Activated CD4-positive, alpha-beta T cell treated with anti-CD3 and anti-CD28 coated beads for 36 hours (primary cell): ENCODE measurements at places on chromosomes 6 and 20. TPM values are rescaled to one million over a fixed set of nuclear protein-coding genes. Genes with fewer than 3 reads are reported as not detected.
A peak's percentile ranks its signal among the peaks of the same experiment; 100 is the strongest.

DNA sequence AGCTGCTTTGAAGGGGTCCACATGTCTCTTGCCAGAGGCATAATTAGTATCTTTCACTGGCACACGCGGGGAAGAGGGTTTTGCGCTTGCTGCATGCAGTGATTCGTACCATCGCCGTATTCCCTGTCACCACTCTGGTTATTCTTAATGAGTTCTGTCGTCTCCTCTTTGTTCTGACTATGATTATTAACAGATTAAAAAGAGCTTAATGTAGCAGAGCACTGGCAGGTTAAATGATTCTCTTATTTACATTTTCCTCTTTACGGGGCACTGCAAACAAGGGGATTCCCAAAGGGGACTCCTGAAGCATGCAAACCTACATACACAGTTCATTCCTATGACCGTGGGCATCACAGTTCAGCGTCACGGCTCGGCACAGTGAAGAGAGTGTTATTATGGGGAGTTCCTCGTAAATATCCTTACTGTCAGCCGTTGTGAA, 204.8 kb downstream of the DTNBP1 start:
- no peak for DNase-seq

DNA sequence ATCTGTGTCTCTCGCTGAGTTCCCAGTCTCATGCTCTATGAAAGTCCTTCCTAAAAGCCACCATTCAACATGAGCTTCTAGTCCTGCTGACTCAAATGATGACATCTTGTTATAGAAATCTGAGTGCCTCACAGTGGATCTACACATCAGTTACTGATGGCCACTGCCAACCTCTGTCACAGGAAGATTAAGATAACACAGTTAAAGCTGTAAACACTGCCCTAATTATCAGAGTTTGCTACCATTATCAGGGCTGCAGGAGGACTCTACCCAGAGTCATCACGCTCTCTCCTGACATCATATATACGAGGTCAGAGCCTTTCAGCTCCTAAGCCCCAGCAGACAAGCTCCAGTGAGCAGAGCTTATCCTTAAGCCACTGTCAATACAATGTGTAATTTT, 63.2 kb downstream of the HIVEP2 start:
- no peak for DNase-seq

DNA sequence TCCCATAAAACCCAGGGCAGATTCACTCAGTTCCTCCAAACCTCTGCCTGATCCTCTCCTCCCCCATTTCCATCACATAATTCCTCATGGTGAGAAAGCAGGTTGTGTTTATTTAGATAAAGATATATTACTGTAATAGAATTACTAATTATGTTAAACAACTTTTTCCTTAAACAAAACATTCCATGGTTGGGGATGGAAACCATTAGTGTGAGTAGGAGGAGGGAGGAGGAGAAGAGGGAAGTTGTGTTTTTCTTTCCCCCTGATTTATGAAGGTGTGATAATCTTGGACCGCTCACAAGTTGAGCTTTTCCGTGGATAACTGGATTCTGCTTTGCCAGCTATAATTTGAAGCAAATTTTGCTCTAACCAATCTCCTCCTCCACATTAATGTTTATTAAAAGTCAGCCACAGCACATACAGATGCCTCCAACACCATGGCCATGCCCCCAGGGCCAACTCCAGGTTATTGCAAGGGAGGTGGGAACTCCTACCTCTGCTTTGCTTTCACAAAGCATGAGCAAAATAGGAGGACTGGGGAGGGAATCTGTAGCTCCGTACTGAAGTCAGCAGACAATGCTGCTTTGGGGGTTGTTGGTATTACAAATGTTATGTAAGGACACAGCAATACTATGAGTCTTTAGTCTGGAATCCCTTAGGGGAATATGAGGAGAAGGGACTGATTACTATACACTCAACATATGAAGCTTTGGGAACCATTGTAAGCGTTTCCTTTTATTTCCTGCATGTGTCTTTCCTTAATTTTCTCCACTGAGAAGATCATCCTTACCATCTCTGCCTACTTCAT, 542.0 kb downstream of the DHX35 start:
- DNase-seq = no peak

GRCh38 chr6:48826901-48827701, 636.0 kb downstream of the MMUT start:
- no peak for DNase-seq

- DNase-seq = no peak
Measured at GRCh38 chr6:77715588-77715987, 62.7 kb downstream of the MEI4 start.

GRCh38 chr6:110628330-110628729, 151.9 kb upstream of the SLC22A16 start:
- no peak for DNase-seq

DNA sequence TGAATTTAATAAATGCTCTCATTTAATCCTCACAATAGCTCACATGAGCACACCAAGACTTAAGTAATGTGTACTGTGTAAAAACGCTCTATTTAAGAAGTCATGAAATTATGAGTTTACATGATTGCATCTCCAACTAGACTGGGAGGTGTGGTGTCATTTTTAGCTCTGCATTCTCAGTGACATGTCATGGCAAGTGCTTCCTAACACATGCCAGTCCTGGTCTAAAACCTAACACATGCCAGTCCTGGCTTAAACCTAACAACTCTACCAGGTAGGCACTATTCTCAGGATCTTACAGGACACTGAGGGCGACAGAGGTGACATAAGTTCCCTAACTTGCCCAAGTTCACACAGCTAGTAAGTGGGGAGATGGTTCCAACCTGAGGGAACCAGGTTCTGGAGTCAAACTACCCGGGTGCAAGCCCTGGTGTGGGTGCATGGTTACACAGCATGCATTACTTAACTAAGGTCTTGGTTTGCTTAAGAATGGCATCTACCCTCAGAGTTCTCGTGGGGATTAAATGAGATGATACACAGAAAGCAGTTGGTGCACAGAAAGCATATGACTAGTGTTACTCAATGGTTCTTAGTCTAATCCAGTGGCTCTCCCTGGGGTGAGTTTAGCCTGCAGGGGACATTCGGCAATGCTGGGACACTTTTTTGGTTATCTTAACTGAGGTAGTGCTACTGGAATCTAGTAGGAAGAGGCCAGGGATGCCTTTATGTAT, 14.7 kb downstream of the CLDN20 start:
- DNase-seq = no peak

GRCh38 chr6:166281104-166281503, 27.1 kb downstream of the PRR18 start:
- DNase-seq = no peak

DNA sequence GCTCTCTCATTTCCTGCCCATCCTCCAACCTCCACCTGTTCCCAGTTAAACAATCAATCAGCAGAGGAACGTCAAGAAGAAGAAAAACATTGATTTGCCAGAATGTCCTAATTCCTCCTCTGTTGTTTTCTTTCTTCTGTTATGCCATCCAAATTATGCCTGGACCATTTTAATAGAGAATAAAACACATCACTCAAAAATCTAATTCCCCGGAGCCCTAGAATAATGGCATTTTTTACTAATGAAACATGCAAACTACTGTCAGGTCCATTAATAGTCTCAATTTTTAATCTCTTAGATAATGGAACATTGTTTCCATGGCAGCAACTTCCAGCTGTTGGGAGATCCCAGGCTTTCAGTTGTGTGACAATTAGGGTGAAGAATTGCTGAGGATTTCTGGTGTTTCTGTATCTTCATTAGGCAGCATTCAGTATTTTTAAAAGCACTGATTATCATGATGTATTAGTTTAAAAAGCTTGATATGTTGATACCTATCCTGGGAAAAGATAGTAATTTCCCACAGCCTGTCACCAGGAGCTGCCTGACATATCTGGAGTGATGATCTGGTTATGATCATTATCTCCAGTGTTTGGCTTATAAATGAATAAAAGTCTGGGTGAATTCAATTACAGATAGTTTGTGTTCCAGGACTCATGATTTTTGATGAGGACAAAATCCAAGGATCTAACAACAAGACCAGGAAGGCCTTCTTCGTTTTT, 209.8 kb downstream of the TPBG start:
- DNase-seq = no peak

DNA sequence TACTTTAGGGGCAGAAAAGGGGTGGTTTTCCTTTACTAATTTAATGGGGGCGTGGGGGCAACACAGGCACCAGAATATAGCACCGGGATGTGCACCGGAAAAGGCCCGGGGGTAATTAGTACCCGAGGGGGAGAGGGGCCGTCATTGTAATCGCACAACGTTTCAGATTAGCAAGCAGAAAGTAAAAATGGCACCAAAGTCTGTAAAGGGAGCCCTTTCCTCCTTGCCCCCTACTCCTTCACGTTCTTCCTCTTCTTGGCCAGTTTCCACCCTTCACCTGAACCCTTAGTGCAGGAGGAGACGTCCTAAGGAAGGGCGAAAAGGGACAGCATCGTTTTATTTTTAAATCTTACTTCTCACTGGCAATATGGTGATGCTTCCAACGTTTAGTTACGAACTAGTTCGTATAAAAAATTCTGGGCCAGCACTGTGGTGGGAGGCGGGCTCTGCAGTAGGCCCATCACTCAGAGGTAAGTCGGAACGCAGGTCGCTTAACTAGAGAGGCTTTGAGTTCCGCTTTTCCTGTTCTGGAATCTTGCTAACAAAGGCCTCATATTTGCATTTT, 742 bp upstream of the CEP85L start:
- DNase-seq = no peak

DNA sequence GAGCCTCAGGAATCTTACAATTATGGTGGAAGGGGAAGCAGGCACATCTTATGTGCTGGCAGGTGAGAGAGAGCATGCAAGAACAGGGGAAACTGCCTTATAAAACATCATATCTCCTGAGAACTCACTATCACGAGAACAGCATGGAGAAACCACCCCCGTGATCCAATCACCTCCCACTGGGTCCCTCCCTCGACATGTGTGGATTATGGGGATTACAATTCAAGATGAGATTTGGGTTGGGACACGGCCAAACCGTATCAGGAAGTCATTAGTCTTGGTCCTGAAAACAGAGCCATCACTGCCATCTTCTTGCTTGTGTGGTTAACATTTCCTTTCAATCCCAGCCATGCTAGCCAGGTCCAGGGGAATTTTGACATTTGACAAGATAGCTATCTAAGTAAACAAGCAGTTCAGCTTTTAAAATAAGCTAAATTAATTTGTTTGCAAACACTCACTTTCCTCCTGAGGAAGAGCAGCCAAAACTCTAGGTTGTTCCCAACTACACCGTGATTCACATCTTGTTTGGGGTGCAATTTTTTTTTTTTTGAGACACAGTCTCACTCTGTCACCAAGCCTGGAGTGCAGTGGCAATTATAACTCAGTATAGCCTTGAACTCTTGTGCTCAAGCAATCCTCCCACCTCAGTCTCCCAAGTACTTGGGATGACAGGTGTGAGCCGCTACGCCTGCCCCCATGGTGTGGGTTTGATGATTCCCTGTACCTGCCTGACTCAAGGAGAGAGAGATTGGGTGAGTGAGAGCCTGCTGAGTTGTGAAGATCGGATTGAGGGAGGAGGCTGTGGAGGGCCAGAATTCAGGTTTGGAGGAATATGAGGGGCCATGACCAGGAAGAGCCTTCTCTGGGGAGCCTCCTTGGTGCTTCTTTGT, 13.0 kb upstream of the PPP1R14C start:
- no peak for DNase-seq

DNA sequence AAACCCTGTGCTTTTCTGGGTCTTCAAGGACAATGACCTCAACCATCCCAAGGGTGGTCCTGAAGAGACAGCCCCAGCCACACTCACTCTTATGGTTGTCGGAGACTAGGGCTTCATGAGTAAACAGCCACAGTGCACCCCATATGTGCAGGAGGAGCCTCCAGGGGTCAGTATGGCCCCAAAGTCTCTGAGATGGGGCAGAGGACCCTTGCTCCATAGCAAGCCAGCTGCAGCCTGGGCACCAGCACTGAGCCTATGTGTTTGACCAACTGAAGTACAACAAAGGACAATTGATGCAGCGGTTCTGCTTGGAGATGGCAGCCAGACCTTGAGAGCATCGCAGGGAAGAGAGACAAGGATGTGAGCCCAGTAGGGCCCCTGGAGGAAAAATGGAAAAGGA, 112.2 kb downstream of the LRFN2 start:
- DNase-seq = peak; percentile 7

DNA sequence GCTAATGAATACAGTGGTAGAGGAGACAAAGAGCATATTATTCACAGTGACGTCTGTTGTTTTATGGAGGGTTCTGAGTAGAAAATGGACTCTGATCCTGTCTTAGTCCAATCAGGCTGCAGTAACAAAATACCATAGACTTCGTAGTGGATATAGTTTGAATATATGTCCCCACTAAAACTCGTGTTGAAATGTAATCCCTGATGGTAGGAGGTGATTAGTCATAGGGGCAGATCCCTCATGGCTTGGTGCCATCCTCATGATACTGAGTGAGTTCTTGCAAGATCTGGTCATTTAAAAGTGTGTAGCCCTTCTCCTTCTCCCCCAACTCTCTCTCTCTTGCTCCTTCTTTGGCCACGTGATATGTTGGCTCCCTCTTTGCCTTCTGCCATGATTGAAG, 82.5 kb downstream of the CD83 start:
- DNase-seq = no peak

DNA sequence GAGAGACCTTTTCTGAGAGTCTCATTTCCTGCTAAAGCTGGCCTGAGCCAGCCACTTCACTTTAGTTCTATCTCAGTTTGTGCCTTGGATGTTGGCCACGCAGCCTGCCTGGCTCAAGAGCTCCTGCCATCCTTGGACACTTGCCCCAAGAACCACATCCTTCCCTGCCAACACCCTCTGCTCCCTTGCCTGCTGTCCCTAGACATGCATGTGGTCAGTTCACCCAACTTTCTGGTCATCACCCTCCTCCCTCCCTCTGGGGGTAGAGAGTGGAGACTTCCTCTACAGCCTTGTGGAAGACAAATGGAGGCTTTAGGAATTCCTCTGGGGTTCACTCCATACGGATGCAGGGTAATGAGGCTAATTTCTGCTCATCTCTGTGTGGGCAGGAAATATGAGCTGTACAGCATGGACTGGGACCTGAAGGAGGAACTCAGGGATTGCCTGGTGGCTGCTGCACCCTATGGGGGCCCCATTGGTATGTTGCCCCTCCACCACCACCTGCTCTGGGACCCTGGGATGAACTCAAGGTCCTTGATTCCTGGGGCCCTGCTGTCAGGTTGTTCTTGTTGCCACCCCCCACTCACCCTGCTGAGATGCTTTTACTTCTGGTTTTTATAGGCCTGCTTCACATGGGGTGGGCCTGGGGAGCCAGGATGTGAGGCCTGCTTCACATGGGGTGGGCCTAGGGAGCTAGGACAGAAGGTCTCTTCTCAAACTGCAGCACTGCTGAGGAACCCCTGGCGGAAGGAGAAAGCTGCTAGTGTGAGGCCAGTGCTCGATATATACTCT, 13.8 kb upstream of the PTPRA start:
- no peak for DNase-seq

DNA sequence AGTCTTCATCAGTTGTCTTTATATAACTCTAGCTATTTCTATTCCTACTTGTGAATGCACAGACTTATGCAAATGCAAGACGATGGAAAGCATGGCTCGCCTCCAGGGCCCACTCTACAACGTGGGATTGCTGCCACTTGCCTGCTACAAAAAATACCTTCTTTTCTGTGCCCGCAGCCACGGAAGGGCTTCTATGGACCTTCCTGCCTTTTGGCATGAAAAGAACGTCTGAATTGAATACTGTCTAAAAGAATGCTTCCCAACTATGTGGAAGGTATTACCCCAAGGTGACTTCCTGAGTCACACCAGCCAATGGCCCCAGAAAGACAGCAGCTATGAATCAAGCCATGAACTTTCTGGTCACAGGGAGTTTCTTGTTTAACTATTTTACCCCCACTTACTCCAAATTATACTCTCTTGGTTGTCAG, 261.2 kb downstream of the HIVEP2 start:
- DNase-seq = no peak

The SDHAF4 gene
- total RNA-seq = 17.6 TPM

The FGD2 gene
- 0.63 TPM for total RNA-seq

The MTHFD1L gene
- total RNA-seq = 103 TPM

The PDE10A gene
- not detected for total RNA-seq

The PSORS1C1 gene
- 0.18 TPM for total RNA-seq

The PLCG1 gene
- 185 TPM for total RNA-seq

The PTCRA gene
- total RNA-seq = not detected

The COL19A1 gene
- total RNA-seq = not detected
